ENCODE measurements at places on chromosomes 2 and 18. TPM values are rescaled to one million over a fixed set of nuclear protein-coding genes. Genes with fewer than 3 reads are reported as not detected.

Gene ABCG8
- total RNA-seq = not detected

Gene REG1A
- 37.3 TPM for total RNA-seq

Gene ZCCHC2
- total RNA-seq = 18.0 TPM

Gene SFTPB
- total RNA-seq = 2.7 TPM

Gene SOWAHC
- total RNA-seq = 15.5 TPM

Gene EGR4
- total RNA-seq = 1.2 TPM

Gene BOLL
- total RNA-seq = not detected

Gene ASB18
- total RNA-seq = not detected

Gene NIFK
- 55.5 TPM for total RNA-seq

Gene DCC
- 5.4 TPM for total RNA-seq

Gene DSEL
- total RNA-seq = 6.9 TPM

Gene ILKAP
- total RNA-seq = 36.7 TPM

Gene UGT1A1
- total RNA-seq = 0.77 TPM

- DNase-seq = no peak
Observed at GRCh38 chr2:9288233-9288632, 81.6 kb downstream of the ASAP2 start.

DNA sequence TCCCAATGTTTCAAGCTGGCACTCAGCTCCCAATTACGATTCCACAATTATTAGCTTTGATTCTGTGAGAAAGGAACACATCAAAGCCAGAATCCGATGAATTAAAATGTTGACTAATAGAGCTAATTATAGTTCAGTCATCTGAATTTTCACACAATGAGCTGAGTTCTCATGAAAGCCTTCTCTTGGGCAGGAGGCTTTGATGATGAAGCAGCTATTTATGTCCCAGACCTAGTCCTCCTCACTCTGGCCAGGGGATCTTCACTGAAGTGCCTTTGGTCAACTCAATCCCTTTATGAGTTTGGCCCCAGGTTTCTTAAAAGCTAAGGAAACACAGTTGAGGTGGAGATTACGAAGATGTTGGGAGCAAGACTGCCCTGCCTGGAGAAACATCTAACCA lies 74.7 kb upstream of the PPM1B start:
- no peak for DNase-seq

- no peak for DNase-seq
Observed at GRCh38 chr2:203687165-203687564, 19.3 kb upstream of the CD28 start.

DNA sequence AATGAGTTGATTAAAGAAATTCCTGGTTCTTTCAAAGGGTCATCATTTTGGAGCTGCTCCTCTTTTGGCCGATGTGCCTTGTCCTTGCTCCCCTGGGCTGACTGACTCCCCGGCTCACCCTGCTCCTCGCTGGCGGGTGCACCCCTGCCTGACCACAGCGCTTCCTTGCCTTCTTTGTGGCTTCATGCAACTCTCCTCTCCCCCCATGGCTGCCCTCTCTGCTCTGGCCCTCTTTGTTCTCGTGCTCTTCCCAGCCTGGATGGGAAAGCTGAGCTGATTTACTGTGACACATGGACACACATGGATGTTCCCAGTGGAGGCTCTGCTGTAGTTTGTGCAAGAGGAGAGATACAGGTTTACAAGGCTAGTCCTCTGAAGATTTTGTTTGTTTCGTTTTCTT lies 234.6 kb downstream of the HAUS1 start:
- no peak for DNase-seq

- DNase-seq = no peak
Observed at GRCh38 chr18:12296457-12296856, 11.6 kb upstream of the TUBB6 start.

GRCh38 chr2:46461709-46462171 lies 17.6 kb upstream of the TMEM247 start:
- DNase-seq = no peak

DNA sequence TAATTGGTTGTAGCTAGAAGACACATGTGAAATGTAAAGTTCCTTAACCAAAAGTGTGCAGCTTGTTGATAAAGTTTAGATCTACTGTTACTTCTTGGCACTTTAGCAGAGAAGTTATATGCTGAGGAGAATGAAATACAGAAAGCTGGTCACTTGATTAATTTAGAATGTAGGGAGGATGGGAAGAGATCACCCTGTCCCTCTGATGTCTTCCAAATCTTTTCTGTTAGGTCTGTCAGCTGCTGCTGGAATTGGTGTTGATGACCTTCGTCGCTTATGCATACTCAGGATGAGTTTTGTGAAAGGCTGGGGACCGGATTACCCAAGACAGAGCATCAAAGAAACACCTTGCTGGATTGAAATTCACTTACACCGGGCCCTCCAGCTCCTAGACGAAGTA lies 48.0 kb downstream of the SMAD4 start:
- DNase-seq = no peak

DNA sequence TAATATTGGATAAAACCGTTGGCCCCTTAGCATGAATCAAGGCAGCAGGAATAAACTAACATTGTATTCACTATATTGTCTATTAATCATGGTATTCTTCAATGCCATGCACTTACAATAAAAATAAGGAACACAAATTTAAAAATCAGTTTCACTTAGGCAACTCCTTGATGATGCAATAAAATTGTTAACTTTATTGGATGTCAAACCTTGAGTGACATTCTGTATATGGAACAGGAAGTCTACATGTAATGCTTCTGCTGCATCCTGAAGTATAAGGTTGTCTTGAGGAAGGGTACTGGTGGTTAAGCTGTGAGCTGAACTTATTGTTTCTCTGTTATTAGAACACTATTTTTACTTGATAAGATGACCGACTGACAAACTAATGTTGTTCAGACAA lies 605.5 kb downstream of the SATB2 start:
- no peak for DNase-seq

DNA sequence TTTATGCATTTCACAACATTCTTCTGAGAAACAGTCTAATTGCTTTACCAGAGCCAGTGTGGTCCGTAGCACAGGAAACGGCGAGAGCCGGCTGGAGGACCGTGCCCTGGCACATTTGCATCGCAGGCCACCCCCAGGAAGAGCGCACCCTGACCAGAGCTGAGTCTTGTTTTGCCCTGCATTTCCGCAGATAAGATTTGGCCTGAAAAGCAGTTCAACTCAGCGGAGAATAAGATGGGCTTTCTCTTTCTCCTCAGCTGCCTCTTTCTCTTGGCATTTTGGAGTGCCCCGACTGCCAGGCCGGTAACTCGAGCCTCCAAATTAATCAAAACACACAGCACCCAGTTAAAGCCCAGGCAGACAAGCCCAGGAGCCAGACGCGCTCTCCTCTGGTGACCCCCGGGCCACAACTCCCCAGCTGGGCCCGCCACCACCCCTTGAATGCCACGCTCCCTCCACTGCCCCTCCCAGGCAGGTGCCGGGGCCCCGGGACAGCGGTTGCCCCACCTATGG lies 464 bp downstream of the COL4A4 start:
- DNase-seq = no peak

- DNase-seq = no peak
Observed at GRCh38 chr2:33145459-33145858, 198.7 kb downstream of the LTBP1 start.

DNA sequence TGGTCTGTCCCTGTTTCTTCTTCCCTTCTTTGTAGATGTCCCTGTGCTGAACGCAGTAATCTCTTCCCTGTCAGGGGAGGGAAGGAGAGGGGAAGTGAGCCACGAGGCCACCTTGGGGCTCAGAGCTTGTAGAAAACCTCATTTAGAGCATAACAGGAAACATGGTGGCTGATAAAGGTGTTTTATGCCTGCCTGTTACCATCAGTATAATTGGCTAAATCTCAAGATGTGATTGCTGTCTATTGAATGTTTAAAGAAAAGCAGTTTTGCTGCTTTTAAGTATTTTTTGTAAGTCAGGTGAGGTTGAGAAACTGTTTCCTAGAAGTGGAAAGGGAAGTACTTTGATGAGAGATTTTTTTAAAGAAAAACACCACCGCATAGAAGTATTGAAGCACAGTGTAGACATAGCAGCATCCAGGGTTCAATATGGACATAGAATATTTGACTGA lies 59.7 kb upstream of the PDK1 start:
- no peak for DNase-seq

DNA sequence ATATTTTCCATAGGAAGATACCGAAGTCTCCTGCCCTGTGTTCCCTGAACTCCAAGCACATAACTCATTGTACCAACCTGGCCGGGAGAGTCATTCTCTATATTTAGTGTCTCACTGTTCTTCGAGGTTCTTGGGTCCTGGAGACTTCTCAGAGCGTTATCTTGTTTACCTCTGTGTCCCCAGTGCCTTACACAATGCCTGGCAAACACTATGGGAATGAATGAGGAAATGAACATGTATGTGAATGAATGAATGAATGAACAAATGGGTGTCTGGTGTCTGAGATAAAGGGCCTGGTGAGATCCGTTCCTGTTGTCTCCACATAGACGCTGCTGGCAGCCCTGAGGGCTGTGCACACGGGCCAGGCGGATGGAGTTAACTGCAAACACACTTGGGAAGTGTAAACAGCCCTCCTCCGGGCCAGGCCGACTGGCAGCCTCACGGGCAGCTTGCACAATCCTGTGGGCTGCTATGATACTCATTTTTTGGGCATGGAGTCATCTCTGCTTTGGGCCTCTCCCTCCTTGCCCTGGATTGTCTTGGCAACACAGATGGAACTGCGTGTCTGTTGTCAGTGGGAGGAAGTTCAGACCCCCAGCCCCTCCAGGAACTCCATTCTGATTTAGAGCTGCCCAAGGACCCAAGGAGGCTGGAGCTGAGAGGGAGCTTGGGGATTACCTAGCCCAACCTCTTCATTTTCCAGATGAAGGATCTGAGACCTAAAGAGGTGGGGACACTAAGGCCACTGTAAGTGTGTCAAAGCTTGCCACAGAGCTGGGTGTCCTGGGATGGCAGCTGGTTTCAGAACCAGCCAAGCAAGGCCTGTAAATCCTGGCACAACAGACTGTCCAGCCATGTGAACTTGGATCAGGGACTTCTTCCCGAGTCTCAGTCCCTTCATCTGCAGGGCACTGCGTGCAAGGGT lies 124.4 kb downstream of the INHBB start:
- DNase-seq = no peak

- DNase-seq = no peak
Observed at GRCh38 chr2:55616551-55617174, 759 bp downstream of the PPP4R3B start.

DNA sequence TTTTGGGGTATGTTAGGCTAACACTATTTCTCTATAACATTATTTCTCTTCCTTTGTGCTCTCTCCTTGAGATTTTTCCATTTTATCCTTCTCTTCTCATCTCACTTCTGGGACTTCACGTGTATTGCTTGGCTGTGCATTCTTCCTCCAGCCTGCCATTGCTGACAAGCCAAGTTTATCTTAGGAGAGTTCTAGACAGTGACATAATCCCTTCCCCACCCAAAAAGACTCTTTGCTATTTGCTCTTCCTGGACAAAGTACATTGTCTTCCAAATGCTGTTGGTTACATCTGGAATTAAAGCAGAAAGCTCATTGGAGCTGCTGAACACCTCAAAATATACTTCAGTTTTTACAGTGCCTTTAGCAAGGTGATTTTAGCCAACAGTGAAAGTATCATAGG lies 8.9 kb downstream of the TSPYL6 start:
- no peak for DNase-seq

GRCh38 chr2:29644949-29645348 lies 276.4 kb downstream of the ALK start:
- DNase-seq = no peak

DNA sequence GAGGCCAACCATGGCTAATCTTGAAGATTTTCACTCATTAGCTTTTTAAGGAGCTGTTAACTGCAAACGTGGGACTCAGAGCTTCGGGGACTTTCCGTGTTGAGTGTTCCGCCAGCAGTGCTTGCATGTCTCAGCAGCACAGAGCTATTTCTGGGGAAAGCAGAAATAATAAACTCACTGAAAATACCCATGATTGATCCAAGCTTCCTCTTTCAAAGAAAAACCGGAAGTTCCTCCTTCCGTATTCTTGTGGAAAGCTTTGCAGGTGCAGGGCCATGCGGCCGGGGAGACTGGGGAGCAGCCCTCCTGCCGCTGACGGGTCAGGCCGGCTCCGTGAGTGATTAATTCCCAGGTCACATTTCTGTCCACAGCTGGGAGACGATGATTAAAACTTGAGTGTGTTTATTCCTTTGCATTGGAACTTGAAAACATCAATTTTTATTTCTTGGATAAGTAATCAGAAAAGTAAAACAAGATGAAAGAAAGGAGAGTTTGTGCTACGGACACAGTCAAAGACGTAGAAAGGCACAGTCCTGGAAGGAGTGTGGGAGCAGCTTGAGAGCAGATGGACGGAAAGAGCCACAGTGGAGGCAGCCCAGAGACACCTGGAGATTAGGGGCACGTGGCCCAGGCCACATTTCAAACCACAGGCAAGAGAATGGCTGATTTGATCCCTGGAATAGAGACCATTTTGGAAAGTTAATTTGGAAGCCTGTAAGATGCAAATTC lies 54.2 kb upstream of the CTDP1 start:
- DNase-seq = no peak

- DNase-seq = no peak
Observed at GRCh38 chr2:30491225-30491624, 44.2 kb downstream of the LCLAT1 start.

DNA sequence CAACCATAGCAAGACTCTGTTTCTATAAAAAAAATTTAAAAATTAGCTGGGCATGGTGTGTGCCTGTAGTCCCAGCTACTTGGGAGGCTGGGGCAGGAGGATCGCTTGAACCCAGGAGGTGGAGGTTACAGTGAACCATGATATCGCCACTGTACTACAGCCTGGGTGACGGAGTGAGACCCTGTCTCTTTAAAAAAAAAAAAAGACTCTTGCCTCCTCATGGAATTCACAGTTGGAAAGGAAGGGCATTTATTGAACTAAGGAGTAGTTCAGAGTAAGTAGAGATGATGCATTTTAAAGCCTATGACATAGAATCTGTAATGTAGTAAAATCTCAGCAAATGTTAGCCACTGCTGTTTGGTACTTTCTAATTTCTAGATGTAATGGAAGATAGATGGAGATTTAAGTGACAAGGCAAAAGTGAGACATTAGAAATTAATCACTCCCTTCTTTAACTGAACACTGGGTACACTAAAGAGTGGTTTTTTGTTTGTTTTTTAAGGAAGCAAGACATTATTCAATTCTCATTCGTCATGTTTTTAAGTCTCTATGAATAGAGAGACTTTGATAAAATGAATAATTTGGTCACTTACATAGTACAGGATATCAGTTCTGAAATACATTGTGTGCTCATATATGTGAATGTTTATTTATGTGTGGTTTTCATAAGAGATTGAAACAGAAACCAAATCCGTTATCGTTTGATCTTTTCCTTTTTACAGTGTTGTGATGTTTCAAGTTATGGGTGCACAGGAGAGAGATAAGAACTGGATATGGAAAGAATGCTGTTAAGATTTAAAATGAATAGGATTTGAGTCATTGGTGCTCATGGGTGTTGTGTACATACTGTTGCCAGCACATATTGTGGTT lies 186.1 kb upstream of the STON1 start:
- DNase-seq = no peak

- no peak for DNase-seq
Observed at GRCh38 chr18:56319953-56320352, 318.4 kb downstream of the TXNL1 start.

DNA sequence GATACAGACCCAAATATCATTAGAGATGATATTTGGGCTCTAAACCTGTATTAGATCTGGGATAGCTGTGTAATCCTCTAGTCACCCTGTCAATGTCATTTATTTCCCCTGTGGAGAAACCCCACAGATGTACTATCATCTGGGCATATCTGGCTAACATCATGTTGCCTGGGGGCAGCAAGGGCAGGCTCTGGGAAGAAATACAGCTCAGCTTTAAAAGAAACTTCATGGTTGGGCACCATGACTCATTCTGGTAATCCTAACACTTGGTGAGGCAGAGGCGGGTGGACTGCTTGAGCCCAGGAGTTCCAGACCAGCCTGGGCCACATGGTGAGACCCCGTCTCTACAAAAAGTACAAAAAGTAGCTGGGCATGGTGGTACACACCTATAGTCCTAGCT lies 282.5 kb downstream of the SLC8A1 start:
- no peak for DNase-seq

All from type B pancreatic cell (in vitro differentiated cells).